ENCODE measurements at places on chromosomes 4 and X.

DNA sequence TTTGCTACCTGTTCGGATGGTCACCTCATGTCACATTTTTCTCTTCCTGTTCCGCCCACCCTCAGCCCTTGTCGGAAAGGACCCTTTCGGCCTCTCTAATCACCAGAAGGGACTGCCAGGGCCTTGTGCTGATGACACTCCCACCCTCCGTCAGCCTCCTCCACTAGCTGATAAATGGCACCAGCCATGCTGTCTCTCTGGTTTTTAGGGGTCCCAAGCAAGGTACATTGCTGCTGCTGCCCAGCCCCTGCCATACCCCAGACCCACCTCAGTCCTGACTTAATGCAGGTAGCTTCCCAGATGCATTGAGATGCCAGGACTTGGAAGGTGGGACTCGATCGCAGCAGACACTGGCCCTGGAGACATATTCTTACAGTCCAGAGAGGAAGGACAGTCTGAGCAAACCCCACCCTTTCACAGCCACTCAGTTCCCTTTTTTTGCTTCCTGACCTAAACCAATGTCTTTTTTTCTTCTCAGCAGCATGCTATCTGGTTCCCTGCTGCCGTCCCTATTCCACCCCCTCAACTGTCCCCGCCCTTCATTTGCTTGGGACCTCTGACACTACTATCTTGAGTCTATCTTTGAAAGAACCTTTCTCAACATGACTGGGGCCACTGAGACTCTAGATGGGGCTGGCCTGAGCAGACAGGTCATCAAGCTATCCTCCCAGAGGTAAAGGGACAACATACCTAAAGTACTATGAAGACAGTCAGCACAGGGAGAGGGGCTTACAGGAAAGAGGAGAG, at the start of gene BTK:
TSS of gene BTK (minus strand) at position 397 of the 747 bp plus-strand sequence. CDS start 10,907 bp downstream, outside the sequence.
- peak; percentile 88 for DNase-seq

DNA sequence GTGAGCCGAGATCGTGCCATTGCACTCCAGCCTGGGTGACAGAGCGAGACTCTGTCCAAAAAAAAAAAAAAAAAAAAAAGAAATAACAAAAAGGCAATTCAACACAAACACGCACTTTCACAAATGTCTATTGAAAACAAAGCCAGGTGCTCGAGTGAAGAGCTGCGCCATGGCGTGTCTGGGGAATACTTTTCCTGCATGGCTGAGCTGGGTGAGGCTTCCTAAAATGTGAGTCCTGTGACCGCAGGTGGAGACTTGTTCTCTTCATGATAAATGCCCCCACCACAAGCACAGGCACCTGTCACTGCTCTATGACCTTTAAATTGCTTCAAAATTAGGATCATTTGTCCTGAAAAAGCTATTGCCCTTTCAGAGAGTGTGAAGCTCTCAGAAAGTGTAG, 4.0 kb upstream of the ABLIM2 start:
- peak; percentile 60 for DNase-seq

DNA sequence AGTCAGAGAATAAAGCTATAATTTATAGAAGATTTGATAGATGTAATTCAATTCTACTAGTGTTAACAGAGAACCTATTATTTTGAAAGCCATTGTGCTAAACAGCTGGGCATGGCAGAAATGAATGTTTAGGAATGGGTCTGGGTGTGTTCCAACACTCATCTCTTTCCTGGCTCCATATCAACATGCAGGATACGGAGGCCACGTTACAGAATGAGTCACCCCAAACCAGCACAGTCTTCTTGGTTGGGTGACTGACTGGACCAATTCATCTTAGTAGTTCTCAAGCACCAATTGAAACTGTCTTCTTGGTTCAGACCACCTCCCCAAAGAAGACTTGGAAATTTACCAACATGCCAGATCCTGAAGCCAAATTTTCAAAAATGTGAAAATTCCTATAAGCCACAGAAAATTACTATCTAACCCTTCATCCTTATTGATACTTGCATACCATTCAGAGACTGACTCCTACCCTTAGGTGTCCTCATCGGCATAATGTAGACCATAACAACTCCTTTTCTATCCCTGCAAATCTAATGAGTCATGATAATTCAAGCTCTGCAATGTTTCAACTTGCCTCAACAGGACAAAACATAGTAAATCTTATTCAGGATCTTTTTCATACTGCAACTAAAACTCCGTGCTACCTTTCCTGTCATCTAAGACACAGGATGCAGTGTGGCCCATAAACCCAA, 52.0 kb upstream of the ATOH1 start:
- no peak for DNase-seq

DNA sequence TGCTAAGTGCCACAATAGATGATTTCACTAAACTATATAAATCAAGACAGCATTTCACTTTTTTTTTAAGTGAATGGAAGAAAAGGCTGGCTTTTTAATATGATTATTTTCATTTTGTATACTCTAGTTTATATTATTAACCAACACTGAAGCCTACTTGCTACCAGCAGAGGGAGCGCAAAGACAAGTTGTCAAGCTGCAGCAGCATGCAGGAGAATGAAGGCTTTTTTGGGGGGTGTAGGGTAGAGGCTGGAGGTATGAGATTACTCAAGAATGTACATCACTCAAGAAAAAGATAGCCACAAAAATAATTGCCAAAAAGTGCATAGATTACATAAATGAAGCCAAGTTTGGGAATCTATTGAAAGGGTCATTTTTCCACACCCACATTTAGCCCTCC, 519.5 kb downstream of the FGF13 start:
- peak; percentile 18 for DNase-seq

GRCh38 chrX:48045410-48046311, 25.8 kb downstream of the ZNF630 start:
- DNase-seq, result no peak

DNA sequence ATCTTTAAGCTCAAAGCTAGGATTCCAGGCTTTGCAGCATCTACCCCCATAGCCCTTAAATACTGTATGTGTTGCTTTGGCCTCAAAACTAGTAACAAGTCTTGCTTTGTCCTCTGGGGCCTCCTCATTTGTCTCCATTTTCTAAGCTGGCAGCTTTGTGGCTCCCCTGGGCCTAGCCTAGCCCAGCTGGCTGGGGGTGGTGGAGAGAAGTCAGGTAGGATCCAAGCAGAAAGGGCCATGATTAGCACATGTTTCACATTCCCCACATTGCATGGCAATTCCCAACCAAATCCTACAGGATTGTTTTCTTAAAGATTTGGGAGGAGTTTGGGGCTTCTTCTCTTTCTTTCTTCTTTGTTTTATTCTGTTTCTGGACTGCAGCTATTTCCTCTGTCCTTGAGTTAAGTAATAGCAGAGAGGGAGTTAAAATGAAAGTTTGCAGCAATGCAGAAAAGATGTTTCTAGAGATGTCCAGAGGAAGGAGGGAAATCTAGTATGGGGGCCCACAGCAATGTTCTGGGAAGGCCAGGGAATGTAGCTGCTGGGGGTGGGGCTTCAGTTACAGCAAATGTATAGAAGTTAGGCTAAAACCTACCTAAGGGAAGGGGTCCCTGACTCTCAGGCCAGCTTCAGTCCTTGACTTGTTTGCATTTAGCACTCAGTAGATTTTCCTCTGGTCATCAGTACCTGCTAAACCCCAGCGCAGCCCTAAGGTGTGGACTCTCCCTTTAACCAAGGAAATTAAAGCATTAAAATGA, 92.1 kb downstream of the SHROOM4 start:
- DNase-seq, result no peak

DNA sequence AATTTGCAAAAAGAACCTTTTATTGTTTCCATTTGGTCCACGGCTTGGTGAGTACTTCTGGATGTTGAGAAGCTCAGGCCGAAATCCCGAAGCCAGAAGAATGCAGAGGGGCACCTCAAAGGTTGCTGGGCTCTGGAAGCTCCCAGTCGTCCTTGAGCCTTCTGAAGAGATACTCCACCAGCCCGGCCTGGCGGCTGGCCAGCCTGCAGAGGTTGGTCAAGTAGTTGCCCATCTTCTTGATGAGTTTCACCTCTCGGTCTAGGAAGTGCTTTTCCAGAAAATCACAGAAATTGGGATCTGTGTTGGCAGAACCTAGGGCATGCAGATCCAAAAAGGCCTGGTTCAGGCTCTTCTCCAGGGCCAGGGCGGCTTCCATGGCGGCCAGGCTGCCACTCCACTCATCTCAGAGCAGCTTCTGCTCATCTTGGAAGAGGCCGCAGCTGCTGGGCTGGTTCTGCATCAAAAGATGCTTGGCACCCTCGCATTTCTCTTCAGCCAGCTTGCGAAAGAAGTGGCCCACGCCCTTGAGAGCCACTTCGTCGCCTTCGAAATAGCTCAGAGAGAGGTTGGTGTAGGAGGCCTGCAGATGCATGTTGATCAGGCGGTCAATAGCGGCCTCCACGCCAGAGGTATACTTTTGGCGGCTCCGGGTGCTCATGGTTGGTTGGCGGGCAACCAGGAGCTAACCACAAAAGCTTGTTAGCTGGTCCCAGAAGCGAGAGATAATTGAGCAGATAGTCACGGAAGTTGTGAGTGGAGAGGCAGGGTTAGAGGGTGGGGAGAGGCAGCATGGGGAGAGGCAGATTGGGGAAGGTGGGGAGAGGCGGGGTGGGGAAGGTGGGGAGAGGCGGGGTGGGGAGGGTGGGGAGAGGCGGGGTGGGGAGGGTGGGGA, 76.5 kb upstream of the TSPAN7 start:
- DNase-seq, result no peak

DNA sequence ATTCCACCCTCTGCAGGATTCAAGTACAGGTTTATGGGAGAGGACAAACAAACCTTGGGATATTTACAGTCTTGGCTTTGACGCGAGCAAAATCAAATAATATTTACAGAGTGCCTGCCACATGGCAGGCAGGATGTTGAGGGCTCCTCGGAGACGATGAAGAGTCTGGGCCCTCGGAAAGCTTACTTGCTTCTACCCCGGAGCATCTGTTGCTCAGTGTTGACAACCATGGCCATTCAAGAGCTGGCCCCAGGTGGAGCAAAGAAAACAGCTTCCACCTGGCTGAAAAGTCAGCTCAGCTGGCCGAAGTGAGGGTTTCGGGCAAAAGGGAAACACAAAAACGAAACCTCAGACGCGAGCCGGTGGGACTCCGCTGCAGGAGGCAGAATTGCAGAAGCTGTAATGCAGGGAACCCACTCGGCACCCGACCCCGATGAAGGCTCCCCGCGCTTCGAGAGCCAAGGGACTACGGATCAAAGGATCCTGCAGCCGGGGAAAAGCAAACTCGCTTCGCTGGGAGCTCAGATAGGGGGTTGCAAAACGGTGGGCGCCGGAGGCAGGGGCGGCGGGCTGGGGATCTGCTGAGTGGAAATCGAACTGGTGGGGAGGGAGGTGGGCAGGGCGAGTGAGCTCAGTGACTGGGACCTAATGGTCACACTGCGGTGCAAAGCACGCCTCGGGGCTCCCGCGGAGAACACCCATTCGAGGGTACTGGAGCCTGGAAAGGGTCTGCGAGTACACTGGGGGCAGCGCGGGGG, 805 bp downstream of the ATP8A1 start:
- DNase-seq, result peak; percentile 86

Data from GM12865 (cell line).